GM23338 (cell line): ENCODE measurements at places on chromosomes 4 and X. TPM values are rescaled to one million over a fixed set of nuclear protein-coding genes. Genes with fewer than 3 reads are reported as not detected.

DNA sequence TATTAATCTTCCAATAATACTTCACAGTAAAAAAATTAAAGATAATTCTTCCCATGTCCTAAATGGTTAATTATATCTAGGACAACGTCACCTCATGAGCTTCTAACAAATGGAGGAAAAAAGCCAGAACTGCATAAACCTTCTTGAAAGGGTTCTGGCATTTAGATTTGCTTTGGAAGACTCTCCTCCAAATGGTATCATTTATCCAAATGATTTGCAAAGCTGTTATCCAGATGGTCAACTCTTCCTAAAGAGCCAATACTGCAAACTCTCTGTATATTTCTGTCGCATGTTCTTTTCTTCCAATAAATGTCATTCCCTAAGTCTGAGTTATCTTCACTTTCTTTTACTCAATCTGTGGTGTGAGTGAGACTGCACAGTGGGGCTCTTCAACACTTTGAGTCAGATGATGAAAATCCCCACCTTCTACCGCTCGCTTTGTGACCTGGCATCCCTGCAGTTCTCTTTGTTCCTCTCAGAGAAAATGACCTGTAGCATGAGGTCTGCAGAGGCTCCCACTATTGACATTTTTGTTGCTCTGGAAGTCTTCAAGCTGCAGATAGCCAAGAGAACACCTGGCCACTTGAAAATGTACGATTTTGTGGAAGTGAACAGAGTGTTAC, 52.9 kb downstream of the TMEM150C start:
- no peak overlapping the region for H3K4me3 ChIP-seq
- no peaks in the 10 kb centered on the region for H3K36me3 ChIP-seq
- H3K27ac ChIP-seq: no peak overlapping the region
- no peak for DNase-seq

- DNase-seq: peak; percentile 69
- no peak overlapping the region for H3K27ac ChIP-seq
- H3K4me3 ChIP-seq: no peak overlapping the region
- H3K27me3 ChIP-seq: no peaks in the 10 kb centered on the region
- no peaks in the 10 kb centered on the region for H3K4me1 ChIP-seq
- no peaks in the 10 kb centered on the region for H3K36me3 ChIP-seq
Measured at GRCh38 chr4:161320377-161320776, 843.4 kb downstream of the FSTL5 start.

Gene WDR19
- total RNA-seq: 21.0 and 23.7 TPM in 2 replicates

GRCh38 chr4:144507311-144508101, 138.4 kb upstream of the HHIP start:
- no peaks in the 10 kb centered on the region for H3K27me3 ChIP-seq
- peaks cover 6% of the 10 kb centered on the region; the same call in 1 of the 2 replicates for H3K4me1 ChIP-seq
- H3K4me3 ChIP-seq: no peak overlapping the region
- no peak for DNase-seq
- no peak overlapping the region for H3K27ac ChIP-seq

DNA sequence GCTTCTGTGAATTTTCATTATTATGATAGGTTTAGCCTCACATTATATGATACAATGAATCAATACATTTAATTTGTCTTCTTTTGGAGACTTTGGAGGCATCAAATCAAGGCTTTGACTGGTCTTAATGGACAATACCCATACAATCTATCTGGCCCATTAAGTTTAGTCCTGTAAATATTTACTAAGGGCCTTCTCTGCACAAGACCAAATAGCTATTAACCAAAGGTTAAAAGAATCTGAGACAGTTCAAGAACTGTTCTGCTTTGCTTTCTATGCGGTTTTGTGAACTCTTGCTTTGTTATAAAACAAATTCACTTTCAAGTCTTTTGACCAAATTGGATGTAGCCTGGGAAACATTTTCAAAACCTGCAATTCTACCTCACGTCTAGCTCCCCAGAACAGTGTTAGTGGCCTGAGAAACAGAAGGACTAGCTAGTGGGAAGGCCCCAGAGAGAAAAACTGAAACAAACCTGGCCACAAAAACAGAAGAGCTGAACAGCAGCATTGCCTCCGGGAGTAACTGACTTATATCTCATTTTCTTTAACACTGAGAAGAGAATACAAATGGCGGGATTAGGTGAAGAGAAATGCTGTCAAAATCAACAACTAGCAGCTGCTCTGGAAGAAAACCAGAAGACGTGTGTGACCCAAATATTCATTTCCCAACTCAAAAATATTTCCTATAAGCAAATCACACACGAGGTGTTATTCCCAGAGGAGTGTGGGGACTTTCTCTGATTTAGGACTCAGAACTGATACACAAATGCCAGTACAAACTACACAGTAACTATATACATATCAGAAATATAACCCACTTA, 548 bp downstream of the TLR1 start:
- no peaks in the 10 kb centered on the region for H3K27me3 ChIP-seq
- no peak for DNase-seq
- no peaks in the 10 kb centered on the region for H3K4me1 ChIP-seq
- H3K36me3 ChIP-seq: no peaks in the 10 kb centered on the region
- no peak overlapping the region for H3K27ac ChIP-seq
- no peak overlapping the region for H3K4me3 ChIP-seq

Gene AMTN
- not detected in 2 replicates for total RNA-seq

GRCh38 chr4:26450418-26450817, 39.9 kb downstream of the CCKAR start:
- H3K27me3 ChIP-seq: no peaks in the 10 kb centered on the region
- peaks cover 13% of the 10 kb centered on the region for H3K4me1 ChIP-seq
- no peak for DNase-seq
- no peaks in the 10 kb centered on the region for H3K36me3 ChIP-seq

DNA sequence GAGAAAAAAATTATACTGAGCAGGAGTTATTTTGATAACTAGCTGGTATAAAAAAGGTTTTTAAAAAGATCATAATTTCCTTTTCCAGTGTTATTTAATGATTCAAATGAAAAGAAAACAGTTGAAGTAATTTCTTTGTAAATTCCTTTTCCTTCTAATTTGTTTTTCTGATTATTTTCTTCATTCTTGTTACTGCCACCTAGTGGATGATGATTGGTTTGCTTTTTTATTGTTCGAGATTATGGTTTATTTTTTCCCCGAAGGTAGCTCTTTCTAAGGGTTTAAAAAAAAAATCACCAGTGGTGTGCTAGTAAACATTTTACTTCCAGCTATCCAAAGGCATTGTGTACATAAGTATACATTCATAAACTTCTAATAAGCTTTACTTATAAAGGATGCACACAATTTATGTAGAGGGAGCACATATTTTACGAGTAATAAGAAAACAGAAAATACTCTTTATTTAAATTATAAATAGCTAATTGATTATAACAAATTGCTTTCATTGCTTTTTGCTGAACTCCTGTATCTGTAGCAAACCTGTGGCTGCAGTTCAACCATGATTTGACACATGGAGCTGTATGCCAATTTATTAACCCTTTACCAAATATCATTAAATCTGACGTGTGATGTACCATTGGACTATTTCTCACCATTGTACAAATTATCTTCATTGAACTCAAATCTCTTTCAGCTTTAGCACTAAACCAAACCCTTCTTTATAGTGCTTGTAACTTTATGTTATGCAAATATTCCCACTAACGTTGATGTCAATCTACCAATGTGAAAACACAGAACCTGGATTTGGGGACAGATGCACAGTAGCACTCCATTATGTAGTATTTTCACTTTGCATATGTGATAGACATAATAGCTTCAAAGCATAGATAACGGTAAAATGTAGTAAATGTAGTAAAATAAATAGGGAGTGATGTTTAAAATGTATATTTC, 97.8 kb upstream of the ANK2 start:
- no peaks in the 10 kb centered on the region for H3K36me3 ChIP-seq
- no peaks in the 10 kb centered on the region for H3K27me3 ChIP-seq
- H3K4me3 ChIP-seq: no peak overlapping the region
- peaks cover 8% of the 10 kb centered on the region for H3K4me1 ChIP-seq
- H3K27ac ChIP-seq: no peak overlapping the region

DNA sequence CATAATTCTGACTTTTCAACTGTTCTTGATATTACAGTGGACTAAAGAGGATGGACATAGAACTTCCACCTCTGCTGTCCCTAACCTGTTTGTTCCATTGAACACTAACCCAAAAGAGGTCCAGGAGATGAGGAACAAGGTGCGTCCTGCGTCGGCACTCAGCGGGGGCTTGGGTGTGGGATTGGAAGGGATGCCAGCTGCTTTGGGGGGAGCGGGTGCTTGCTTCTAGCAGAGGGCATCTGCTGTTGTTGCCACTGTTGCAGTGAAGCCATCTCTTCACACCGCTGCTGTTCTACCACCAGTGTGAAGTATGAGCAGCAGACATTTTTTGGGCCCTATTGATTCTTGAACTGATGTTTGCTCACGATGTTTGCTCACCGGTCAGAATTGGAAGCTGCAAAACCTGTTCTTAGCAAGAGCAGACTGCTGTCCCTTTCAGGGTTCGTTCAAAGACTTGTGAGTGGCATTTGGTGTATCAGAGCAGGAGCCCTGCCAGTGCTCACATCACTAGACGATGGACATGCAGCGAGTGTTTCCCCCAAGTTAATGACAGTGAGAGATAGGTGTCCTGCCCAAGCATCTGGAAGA, 55.4 kb downstream of the NOP14 start:
- H3K27ac ChIP-seq: no peak overlapping the region
- DNase-seq: no peak
- no peaks in the 10 kb centered on the region for H3K4me1 ChIP-seq
- H3K4me3 ChIP-seq: no peak overlapping the region
- H3K27me3 ChIP-seq: no peaks in the 10 kb centered on the region

- H3K27me3 ChIP-seq: no peaks in the 10 kb centered on the region
- H3K27ac ChIP-seq: no peak overlapping the region
- no peaks in the 10 kb centered on the region for H3K36me3 ChIP-seq
- H3K4me1 ChIP-seq: 0 out of 2 replicates have a peak, but pooled peaks cover 5% of the 10 kb centered on the region
Measured at GRCh38 chr4:189519186-189519585, 421.5 kb upstream of the FRG1 start.

GRCh38 chrX:17596546-17597205, 140.6 kb upstream of the SCML1 start:
- H3K4me3 ChIP-seq: no peak overlapping the region
- H3K36me3 ChIP-seq: no peaks in the 10 kb centered on the region
- H3K4me1 ChIP-seq: peaks cover 17% of the 10 kb centered on the region
- no peak for DNase-seq
- no peak overlapping the region for H3K27ac ChIP-seq

Gene CYSLTR1
- not detected in 2 replicates for total RNA-seq

GRCh38 chr4:151325111-151325948, at the start of gene SH3D19:
TSS of gene SH3D19 (minus strand) at chr4:151325605. CDS start at chr4:151325352, 253 bp downstream.
- H3K4me1 ChIP-seq: peaks cover 26% of the 10 kb centered on the region
- H3K27ac ChIP-seq: peak within 1 kb of the TSS; percentile 85
- DNase-seq: peak; percentile 69

GRCh38 chr4:187903106-187903505, 92.5 kb upstream of the ZFP42 start:
- H3K4me1 ChIP-seq: no peaks in the 10 kb centered on the region
- no peaks in the 10 kb centered on the region for H3K27me3 ChIP-seq
- no peak overlapping the region for H3K4me3 ChIP-seq
- DNase-seq: no peak

- H3K4me3 ChIP-seq: no peak overlapping the region
- no peaks in the 10 kb centered on the region for H3K27me3 ChIP-seq
- H3K4me1 ChIP-seq: no peaks in the 10 kb centered on the region
Measured at GRCh38 chrX:10111364-10112148, 45.2 kb upstream of the CLCN4 start.

Gene TEX13A
- total RNA-seq: 0.14 TPM in 1 of 2 replicates, not detected in the other

DNA sequence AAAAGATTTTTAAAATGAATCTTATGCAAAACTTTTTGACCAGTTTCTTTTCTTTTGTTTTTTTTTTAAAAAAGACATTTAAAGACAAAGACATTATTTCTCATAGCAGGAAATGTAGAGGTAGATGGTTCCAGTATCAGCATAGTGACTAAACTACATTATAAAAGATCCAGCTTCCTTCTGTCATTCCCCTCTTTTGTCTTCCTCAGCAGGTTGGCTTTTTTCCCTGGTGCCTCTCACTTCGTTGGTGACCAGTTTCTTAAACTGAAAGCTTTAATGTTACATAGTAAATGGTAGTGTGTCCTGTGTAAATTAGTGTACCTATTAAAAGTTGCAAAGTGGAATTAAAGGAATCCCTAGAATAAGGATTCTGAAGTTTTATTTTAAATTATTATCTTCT, 36.1 kb downstream of the DCK start:
- no peaks in the 10 kb centered on the region for H3K27me3 ChIP-seq
- H3K4me1 ChIP-seq: peaks cover 8% of the 10 kb centered on the region
- peak; percentile 62 for DNase-seq
- no peaks in the 10 kb centered on the region; the same call in 1 of the 2 replicates for H3K36me3 ChIP-seq

DNA sequence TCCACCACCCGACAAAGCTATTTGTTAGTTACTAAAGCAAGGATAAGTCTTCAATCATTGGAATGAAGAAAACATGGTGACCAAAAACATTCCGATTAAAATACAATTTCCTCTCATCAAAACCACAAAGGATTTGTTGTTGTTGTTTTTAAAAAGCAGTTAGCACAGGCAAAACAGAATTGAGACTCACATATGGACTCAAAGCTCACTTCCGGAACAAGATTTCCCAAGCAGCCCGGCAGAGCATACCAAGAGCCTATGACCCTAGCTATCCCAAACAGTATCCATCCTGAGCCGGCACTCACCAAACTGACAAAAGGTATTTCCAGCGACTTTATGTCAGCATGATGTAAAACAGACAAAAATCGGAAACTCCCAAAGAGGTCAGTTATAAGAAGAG, 39.9 kb downstream of the ADGRA3 start:
- H3K36me3 ChIP-seq: peaks cover 4% of the 10 kb centered on the region; the same call in 1 of the 2 replicates
- no peak overlapping the region for H3K4me3 ChIP-seq
- H3K27ac ChIP-seq: no peak overlapping the region; the same call in 1 of the 2 replicates
- DNase-seq: no peak

Gene SLC6A14
- not detected in 2 replicates for total RNA-seq

Gene TMPRSS11A
- total RNA-seq: not detected in 2 replicates

GRCh38 chr4:152068866-152069265, 308.1 kb upstream of the GATB start:
- H3K4me1 ChIP-seq: peaks cover 3% of the 10 kb centered on the region
- no peak overlapping the region for H3K27ac ChIP-seq
- DNase-seq: no peak

Gene AMELX
- not detected in 2 replicates for total RNA-seq

DNA sequence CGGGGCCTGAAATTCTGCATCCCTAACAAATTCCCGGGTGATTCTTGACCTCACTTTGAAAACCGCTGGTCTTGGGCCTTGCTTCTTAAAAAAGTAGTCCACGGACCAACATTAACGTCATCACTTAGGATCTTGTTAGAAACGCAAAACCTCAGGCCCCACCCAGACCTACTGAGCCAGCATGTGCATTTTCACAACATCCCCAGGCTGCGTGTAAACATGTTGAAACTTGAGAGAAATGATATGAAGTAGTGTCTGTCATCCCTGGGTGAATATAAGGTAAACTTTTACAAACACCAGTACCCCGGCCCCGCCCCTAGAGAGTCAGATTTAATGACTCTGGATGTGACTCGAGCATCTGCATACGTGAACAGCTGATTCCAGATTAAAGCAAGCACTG, 33.7 kb downstream of the SORBS2 start:
- no peaks in the 10 kb centered on the region for H3K27me3 ChIP-seq
- no peaks in the 10 kb centered on the region for H3K36me3 ChIP-seq
- H3K27ac ChIP-seq: no peak overlapping the region
- peaks cover 33% of the 10 kb centered on the region for H3K4me1 ChIP-seq

GRCh38 chrX:30712214-30712613, 59.0 kb downstream of the GK start:
- no peaks in the 10 kb centered on the region for H3K27me3 ChIP-seq
- no peaks in the 10 kb centered on the region for H3K36me3 ChIP-seq
- no peak overlapping the region for H3K4me3 ChIP-seq
- no peak overlapping the region for H3K27ac ChIP-seq
- DNase-seq: no peak
- no peaks in the 10 kb centered on the region for H3K4me1 ChIP-seq
